ENCODE measurements at places on chromosomes 12 and 14.

DNA sequence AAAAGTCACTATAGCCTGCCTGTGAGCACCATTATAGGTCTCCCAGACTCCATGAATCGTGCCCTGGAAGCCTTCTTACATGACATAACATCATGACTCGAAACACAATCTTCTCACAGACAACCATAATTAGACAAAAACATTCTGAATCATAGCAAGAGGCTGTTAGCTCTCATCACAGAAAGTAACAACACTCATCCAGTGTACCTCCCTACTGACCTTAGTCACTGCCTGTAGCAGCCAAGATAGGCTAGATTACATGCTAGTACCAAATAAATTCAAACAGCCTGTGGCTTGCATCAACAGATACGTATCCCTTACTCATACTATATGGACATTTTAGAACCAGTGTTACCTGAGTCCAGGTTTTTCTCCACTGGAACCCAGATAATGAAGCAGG is 663.8 kb upstream of the FOXG1 start:
- no peak for DNase-seq

DNA sequence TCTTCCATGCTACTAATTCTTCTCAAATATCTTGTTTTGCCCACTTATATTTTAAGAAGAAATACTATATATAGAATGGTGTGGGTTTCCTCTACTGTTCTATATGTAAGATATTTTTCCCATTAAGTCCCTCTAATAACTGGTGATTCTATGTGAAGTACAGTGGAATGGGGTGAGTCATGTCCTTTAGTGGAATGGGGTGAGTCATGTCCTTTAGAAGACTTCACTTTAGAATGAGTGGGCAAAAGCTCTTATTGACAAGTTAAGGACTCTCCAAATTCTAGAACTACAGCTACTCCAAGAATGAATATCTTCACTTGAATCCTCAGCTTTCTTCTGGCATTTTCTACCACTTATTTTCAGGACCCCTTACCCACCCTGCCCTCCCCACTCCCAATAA is 349.9 kb downstream of the ETNK1 start:
- no peak for DNase-seq

DNA sequence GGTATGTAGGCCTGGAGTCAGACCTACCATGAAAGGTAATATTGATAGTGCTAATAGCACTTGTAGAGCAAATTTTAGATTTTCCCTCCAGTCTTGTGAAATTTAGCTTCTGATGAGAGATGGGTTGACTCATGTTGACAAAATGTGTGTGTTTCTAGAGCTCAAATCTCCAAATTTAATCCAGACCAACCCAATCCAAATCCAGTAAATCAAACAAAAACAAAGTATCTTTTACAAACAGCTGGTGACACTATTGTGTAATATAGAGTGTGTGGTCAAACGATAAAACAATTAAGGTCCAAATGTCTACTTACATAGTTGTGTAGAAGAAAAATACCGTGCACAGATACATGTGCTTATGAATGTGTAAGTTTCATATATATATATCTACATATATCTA is 63.4 kb upstream of the KITLG start:
- DNase-seq: no peak

GRCh38 chr12:49921936-49922335 is 18.2 kb upstream of the FAIM2 start:
- DNase-seq: no peak

- peak; percentile 38 for DNase-seq
Measured at GRCh38 chr12:41120211-41120610, 67.9 kb upstream of the PDZRN4 start.

- DNase-seq: no peak
Measured at GRCh38 chr12:64794305-64794704, 30.1 kb upstream of the TBC1D30 start.

DNA sequence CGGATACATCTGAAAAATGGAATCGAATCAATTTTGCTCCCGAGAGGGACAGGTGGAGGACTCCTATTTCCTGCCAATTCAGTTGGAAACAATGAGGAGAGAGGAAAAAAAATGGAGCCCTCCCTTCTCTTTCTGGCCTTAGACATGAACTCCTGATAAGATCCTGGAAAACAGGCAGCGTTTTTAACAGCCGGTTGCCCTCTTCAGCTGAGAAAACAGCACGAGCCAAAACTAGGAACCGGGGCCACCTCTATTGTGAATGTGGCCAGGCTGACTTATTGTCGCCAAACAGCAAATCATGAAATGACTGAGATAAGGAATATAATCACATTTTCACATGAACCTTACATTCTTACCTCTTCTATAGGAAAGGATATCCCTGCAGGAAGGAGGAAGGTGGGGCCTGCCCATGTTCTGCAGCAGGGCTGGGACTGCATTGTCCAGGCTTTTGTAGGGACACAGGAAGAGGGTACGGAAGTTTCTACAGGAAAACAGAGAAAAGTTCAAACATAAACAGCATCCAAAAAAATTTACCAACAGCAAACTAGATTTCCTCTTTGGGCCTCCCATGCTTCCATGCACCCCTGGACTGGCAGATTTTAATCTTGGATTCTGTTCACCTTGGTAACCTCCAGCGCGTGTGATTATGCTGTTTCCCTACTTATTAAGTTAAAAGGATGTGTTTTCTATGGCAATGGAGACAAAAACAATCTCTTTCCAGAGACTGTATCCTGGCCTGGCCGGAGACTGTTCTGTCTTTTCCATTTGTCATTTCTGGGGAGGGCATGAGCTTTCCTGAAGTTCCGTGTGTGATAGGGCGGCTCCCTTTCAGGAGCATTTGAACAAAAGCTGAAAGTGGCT is 29.0 kb upstream of the ELK3 start:
- DNase-seq: no peak

- DNase-seq: no peak
Measured at GRCh38 chr14:20412411-20412810, 890 bp downstream of the TEP1 start.

- no peak for DNase-seq
Measured at GRCh38 chr14:104353221-104353920, 215.0 kb downstream of the KIF26A start.

GRCh38 chr12:12282761-12283425 is 16.0 kb upstream of the LRP6 start:
- no peak for DNase-seq

DNA sequence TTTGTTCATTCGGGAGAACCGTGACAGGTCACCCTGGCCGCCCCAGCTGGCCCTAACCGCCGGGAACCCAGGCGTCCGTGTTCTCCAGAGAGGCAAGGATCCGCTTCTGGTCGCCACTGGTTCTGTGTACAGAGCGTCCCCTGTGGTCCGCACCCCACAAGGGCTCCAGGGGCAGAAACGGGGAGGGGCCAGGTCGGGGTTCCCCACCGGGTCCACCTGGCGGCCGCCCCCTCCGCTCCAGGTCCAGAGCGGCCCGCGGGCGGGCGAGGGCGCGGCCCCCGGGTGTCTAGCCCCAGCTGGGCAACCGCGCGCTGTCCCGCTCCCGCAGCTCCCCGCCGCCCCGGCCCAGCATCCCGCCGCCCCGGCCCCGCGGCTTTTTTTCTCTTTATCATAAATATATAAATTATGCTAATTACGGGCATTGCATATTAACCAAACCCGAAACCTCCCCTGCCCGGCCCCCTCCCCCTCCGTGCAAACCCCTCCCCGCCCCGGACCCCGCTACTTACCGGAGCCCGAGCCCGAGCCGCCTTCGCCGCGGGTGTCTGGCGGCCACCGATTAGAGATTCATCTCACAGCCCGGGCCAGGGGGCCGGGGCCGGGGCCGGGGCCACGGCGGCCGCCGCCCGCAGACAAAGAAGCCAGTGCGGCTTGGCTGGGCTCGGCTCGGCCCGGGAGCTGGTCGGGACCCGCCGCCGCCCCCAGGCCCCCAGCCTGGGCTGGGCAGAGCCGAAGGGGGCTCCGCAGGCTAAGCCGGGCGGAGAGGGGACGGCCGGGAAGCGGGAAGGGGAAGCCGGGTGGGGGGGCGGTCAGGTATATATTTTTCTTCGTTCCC is 512 bp downstream of the POU6F1 start:
- DNase-seq: peak; percentile 66

DNA sequence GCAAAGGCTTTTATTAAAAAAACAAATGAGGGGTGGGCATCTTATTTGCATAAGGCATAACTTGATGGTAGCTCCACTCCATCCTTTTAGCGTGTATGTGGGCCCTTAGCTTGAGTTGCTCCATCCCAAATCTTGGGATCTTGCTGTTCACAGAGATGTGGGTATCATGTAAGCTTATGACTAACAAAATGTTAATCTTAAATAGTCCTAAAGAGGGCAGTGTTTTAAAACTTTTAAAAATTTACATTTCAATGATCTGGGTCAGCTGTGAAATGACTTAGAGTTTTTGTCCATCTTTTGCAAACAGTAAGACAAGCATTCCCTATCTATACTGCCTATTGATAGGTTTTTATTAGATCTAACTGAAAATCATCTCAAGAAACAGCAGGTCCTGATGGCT is 86.0 kb downstream of the SLCO1A2 start:
- DNase-seq: peak; percentile 26

DNA sequence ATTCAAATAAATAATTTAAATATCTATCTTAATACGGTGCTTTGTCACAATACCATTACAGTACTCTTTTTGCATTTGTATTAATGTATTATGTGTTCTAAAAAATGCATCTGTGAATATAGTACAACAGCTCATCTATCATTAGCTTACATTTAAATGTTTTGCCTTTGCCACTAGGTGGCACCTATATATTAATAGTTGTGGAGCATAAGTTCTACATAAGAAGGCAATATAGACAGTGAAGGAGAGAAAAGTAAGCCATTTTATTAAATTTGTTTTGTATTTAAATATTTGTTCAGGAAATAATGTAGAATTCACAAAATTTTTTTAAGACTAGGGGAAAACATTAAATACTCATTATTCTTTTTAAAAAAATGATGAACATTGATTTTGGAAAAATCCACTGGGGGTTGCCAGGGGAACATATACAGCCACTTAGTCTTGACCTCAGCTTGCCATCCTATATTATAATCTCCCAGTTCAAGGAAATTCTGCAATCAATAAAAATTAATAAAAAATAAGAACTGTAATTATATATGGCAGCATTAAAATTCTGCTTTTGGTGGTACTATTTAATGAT is 9.8 kb downstream of the CCER1 start:
- peak; percentile 11 for DNase-seq

DNA sequence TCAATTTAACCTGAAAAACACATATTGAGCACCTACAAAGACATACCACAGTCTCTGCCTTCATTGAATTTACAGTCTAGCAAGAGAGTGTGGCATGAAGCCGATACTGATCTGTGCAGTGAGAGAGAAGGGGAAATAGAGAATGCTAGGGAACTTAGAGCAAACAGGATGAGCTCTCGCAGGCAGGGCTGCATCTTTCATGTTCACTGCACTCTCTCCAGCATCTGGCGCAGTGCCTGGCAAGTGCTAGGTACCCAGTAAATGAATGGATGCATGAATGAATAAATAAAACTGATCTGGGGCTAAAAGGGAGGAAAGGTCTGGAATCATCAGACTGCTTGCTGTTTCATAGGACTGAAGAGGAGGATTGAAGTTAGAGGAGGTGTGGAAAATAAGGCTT is 256.5 kb upstream of the NPAS3 start:
- DNase-seq: no peak

GRCh38 chr12:128224226-128224625 is 42.7 kb upstream of the TMEM132C start:
- no peak for DNase-seq

- no peak for DNase-seq
Measured at GRCh38 chr14:49584058-49584457, 2.1 kb downstream of the RPS29 start.

- DNase-seq: no peak
Measured at GRCh38 chr12:24049101-24049500, 99.6 kb upstream of the SOX5 start.

DNA sequence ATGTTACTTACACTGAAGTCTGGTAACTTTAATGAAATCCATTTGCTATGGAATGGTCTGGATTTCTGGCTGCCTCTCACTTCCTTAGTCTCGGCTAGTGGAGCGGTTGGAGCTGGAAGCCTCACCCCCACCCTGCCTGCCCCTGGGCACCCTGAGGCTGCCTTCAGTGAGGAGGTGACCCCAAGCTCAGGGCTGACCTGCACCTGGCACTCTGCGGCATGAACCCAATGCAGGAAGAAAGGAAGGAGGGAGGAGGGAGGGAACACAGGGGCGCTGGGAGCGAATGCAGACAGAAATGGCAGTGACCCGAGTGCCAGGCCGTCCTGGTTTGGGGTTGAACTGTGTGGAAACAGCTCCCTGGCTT is 353.1 kb downstream of the TMEM121 start:
- DNase-seq: no peak

DNA sequence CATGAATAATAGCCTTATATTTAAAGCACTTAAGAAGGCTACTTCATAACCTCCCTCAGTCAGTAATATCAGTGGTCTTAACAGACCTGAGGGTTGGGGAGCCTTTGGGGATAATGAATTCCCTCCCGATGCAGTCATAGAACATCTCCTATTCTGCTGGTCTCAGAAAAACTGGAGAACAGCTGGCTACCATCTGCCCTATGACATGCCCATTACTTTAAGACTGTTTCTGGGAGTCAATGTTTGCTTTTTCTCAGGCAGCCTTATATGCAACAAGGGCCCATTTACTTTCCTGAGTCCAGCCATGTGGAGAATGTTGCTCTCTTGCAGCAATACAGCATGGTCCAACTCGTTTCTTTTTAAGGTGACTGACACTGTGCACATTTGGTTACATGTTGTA is 161.7 kb upstream of the PARP11 start:
- DNase-seq: no peak

DNA sequence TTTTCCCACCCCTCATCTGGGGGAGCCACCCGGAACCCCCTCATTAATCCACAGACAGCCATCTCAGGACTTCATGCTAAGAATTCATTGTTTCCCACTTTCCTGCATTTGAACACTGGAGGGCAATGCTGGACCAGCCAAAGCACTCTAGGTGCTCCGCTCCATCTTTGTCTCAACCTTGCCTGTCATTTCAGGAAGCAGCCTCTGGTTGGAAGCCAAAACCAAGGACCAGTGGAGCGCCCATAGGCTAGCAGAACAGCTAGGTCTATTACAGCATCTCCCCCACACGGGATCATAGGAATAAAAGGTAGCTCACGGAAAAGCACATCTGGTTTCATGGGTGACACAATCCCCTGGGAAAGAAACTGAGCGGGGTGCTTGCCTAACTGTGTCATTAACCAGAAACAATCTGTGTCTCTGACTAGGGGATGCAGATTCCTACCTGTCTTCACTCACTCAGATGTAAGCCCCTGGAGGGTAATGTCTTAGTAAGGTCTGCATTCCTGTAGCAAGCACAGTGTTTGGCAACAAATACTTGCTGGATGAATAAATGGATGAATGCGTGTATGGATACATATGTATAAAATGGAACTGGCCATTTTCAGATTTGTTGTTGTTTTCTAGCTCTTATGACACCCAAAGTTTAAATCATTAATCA is 197.0 kb downstream of the DAD1 start:
- DNase-seq: peak; percentile 75

- DNase-seq: no peak
Measured at GRCh38 chr12:128761379-128761790, 62.4 kb downstream of the SLC15A4 start.

GRCh38 chr14:24310646-24311604 is at the start of gene LTB4R:
Gene LTB4R, plus strand, starts transcription at chr14:24311502. Its CDS starts 4,150 bp downstream, at chr14:24315652.
- DNase-seq: peak; percentile 55

- no peak for DNase-seq
Measured at GRCh38 chr12:45350861-45351260, 135.0 kb downstream of the ANO6 start.

Data from globus pallidus (tissue), 1 donor.